NCI-H1092 treated with DMSO at 0.1 percent for 48 hours (cell line): ENCODE measurements at places on chromosomes 6 and 20.

- DNase-seq, result peak; percentile 40
Observed at GRCh38 chr6:135527116-135527959, 29.8 kb upstream of the AHI1 start.

- no peak for DNase-seq
Observed at GRCh38 chr20:635028-635892, 17.7 kb downstream of the SRXN1 start.

- no peak for DNase-seq
Observed at GRCh38 chr6:111706841-111707391, 101.2 kb upstream of the TRAF3IP2 start.

GRCh38 chr20:34824806-34825529 lies 483 bp downstream of the NCOA6 start:
- DNase-seq, result peak; percentile 77

GRCh38 chr6:10028222-10028621 lies 386.7 kb downstream of the TFAP2A start:
- DNase-seq, result no peak

GRCh38 chr6:89027756-89028155 lies 52.8 kb upstream of the PNRC1 start:
- no peak for DNase-seq

DNA sequence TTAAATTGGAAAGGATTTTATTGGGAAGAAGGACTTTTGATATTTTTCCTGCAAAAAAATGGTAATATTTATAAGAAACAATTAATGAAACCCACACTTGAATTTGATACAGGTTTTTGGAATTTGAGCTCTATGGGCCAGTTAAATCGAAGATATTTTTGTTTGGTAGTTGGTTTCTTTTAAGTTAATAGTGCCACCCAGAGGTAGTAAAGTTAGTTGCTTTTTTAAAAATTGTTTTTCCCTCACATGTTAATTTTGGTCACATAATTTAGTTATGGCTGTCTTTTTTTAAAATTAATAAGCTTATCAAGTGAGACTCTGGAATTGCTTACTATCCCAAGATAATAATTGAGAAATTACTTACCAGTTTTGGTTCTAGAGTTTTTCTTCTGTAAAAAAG lies 7.1 kb downstream of the PRIM2 start:
- peak; percentile 9 for DNase-seq

DNA sequence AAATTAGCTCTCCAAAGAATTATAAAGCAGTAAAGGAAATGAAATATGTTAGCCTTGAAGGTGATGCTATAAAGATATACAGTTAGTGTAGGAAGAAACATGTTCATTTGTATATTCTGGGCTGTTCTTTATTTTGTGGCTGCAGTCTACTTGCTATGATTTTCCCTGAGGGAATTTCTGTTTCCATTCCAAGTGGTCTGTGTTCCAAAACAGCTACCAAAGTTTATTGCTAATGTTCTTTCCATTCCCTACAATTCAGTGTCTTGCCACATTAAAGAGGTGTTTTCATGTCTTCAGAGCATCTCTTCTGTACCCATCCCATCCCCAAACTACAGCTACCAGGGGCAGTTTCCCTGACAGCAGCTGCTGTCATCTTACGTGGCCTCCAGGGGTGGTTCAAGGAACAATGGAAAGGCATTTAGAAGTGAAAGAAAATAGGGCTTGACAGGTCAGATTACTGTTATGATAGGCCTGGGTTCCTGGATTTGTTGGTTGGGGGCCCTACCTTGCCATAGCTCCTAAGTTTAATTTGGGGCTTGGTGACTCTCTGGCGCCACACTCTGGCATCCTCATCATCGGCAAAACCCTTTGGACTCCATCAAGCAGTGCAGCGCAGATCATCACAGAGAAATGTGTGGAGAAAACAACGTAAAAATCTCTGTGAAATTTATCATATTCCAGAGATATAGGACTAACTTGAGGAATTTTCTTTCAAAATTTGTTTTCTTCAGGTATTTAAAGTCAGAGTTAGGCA lies 33.8 kb upstream of the AIG1 start:
- no peak for DNase-seq

GRCh38 chr6:79152269-79152737 lies 74.2 kb upstream of the PHIP start:
- no peak for DNase-seq

GRCh38 chr6:50851049-50851845 lies 32.6 kb downstream of the TFAP2B start:
- no peak for DNase-seq

- DNase-seq, result no peak
Observed at GRCh38 chr6:11035616-11036350, 8.3 kb downstream of the ELOVL2 start.

GRCh38 chr6:109507490-109508072 lies 24.6 kb upstream of the ZBTB24 start:
- no peak for DNase-seq
